ENCODE measurements at places on chromosomes 16 and 17.

GRCh38 chr16:528111-529011, 849 bp downstream of the CAPN15 start:
- DNase-seq = no peak

DNA sequence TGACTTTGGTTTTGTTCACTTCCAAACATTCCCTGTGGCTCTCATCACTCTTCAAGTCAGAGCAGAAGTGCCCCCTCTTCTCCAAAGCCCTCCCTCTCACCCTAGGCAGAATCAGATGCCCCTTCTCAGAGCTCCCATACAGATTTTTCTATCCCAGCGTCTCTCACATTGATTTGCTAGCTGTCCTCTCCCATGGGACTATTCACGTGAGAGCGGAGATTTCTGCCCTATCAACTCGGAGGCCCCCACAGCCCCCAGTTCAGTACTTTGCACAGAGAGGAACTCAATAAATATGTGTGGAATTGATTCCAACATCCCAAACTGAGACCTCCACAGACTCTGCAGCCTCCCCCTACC, 182.6 kb downstream of the C16orf78 start:
- no peak for DNase-seq

DNA sequence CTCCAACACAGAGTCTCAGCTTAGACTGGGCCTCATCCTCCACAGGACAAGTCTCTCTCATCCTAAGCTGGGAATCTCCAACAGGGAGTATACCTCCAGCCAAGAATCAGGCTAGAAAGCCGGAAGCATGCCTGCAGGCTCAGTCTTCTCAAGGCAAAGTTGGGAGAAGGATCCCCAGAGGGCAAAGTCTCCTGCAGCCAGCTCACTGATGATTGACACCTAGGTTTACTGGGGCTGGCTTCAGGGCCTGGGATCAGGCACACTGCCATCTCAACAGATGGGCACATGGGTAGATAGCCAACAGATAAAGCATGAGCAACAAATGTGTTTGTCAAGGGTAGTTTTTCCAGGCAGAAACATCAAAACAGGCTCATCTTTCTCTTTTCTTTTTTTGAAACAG, 56.1 kb upstream of the TOX3 start:
- no peak for DNase-seq

- DNase-seq = no peak
These were observed 3.6 kb upstream of the SLC6A4 start for GRCh38 chr17:30239089-30239462.

- DNase-seq = no peak
These were observed at the start of gene MPO for GRCh38 chr17:58280480-58281217. MPO (minus strand) TSS chr17:58280935; CDS start chr17:58280758, 177 bp downstream.

- no peak for DNase-seq
These were observed 271.9 kb upstream of the PMFBP1 start for GRCh38 chr16:72443809-72444208.

DNA sequence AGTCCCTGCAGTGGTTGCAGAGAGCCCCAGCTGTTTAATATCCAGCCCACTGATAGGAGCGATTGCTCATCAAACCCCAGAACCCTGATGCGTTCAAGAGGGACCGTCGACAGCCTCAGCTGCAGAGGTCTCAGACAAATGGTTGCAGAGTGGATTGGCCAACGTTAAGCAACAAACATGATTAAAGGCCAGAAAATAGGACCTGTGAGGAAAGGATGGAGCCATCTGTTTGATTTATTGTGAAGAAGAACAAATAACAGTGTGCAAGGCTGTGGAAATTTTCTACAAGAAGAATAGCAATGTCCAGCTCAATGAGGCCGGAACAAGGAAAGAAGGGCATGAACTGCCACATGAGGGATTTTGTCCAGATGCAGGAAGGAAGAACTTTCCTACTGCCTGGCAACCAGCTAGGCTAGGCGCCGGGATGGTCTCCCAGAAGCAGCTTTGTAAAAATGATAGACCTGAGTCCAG, 138.4 kb upstream of the DNAH9 start:
- no peak for DNase-seq

DNA sequence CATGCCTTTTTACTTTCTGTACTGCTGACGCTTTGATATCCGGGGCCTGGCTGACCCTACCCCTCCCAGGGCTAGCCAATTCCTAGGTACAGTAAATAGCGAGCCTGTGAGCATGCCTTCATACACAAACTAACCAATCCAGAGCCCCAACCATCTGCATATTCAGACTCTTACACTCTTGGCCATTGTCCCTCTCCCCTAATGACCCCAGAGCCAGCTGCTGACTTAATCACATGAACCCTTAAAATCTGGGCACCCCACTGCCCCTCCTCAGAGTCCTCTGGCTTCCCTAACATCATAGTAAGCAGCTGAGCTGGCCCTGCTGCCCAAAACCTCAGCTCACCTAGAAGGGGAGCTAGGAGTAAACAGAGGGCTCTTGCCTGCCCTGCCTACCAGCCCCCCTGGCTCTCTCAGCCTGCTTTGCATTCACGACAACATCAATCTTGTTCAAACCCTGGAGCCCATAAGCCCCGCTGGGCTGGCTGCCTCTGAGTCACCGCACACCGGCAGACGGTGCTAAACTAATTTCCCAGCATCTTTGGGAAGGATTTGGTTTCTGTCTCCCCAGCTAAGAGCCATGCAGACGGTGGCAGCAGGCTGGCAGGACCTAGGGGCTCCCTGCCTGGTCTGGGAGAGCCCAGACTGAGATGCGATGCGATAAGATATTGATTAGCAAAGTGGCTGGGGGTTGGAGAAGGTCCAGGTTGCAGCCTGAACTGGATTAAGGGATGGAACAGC, 63.2 kb downstream of the CLEC19A start:
- DNase-seq = no peak

GRCh38 chr17:74520016-74520434, 11.2 kb downstream of the CD300LB start:
- DNase-seq = no peak

DNA sequence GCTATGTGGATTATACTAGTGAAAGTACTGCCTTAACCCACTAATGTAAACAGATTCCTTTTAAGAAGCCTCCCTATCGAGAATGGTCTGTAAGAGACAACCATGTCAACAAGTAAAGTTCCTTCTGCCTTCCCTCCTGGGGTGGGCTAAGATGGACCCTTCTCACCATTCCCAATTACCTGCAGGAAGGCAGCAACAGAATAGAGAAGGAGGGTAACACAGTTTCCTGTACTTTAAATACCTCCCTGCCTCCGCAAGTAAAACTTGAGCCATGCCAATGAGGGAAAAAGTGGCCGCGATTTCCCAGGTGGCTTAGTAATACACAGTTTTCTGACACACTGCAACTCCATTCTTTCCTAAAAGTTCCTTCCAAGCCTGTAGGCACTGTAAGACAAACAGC, 45.2 kb downstream of the TOX3 start:
- no peak for DNase-seq

DNA sequence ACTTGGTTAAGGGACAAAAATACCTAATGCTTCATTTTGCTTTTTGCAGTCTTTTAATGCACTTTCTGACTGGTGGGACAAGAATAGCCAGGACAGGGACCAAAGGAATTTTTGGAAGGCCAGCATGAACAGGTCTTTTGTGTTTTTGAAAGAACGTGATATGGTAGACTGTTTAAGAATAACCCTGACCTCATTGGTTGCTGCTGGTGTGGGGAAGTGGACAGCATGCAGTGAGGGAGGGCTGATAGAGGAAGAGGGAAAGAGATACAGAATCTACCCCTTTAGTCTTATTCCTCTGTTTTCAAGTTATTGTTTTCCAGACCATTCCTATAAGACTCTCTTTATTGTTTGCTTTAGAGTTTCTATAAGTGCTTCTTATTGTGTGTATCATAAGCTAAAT, 816.2 kb downstream of the CDH11 start:
- no peak for DNase-seq

GRCh38 chr16:51244887-51245657, 94.0 kb upstream of the SALL1 start:
- no peak for DNase-seq

DNA sequence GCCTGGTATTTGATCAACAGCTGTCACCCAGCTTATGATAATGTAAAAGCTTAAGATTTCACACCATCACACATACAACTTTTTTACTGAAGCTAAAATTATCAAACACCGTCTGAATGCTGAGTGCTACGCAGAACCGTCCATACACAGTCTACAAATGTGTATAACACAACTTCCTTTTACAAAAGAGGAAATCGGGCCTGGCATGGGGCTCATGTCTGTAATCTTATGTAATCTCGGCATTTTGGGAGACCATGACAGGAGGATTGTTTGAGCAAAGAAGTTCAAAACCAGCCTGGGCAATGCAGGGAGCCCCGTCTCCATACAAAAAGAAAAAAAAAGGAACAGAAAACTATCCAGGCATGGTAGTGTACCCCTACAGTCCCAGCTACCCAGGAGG, 19.6 kb upstream of the QRICH2 start:
- DNase-seq = no peak

DNA sequence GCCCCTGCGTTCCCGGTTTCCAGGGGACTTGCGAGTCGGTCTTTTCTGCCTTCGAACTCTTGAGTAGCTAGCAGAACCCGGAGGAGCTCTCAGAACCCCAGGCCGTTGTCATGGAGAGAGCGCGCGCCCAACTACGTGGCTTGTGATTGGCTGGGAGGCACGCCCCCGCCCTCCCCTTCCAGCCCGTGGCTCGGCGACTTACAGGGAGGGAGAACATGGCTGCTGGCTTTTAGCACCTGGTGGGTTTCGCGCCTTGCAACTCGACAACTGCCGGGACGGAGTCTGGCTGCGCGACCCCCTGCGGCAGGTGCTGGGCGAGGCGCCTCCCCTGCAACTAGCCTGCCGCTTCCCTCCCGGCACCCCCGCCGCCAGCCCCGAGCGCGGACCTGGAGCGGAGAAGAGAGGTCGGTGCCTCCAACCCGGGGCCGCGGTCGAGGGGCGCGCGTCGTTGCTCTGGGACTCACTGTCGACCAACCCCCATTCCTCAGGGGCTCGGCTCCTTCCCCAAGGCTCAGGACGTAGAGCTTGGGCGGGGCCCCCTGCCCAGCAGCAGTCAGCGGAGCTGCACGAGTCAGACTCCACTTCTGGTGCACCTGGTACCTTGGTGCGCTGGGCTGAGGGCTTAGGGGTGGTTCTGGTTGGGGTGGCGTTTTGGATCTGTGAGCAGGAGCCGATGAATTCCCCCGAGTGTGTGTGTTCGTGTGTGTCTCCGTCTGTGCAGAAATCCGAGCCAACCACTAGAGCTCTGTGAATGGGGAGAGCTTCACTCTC, 9.0 kb upstream of the ZFP90 start:
- DNase-seq = peak; percentile 81

- no peak for DNase-seq
These were observed 28.3 kb downstream of the LYRM1 start for GRCh38 chr16:20928774-20929411.

DNA sequence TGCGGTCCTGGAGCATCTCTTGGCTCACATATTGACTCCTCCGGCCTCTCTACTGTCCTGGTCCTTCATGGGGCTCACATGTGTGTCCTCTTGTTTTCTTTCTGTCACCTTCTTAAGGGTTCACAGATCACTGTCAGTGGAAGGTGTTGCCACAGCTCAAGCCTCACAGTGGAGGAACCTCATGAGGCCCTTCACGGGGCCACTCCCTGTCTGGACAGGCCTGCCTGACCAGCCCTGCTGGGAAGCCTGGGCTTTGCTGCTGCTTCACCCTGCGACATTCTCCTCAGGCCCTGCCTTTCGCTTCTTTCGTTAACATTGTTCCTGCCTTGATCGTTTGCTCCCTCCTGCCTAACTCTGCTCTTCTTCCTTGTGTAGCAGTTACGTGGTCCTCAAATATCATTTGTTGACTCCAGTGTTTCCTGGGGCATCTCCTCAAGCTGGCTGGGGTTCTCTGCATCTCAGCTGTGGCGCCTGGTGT, 55.9 kb downstream of the WDR45B start:
- DNase-seq = no peak

GRCh38 chr17:48755356-48755755, 26.8 kb upstream of the HOXB13 start:
- no peak for DNase-seq

DNA sequence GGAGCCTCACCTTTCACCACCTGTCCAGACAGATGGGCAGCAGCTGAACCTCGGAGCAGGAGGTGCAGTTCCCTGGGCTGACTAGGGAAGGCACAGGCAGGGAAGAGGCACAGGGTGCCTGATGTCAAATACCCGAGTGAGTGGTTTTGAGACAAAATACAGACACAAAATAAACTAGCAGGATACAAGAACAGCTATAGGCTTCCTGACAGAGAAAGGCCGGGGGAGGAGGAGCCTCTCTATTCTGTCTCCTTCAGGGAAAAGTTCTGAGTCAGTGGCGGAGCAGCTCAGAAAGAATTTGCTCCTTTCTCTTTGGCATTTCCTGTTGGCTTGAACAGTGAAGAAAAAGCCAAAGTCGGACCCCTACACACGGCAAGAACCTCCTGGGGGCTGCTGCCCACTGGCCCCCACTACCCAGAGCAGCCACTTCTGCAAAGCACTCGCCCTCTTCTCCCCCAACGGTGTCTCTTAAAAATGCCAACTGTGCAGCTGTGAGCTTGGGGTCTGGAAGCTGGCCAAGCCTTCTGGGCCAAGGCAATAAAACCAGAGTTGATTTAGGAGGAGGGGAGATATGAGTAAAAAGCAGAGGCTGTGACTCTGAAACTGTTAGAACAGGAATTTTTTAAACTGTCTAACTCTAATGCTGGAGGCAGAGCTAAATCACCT, 14.4 kb upstream of the FAAP100 start:
- peak; percentile 50 for DNase-seq

GRCh38 chr17:33021731-33022408, 30.2 kb downstream of the SPACA3 start:
- DNase-seq = no peak

GRCh38 chr17:80904036-80904753, 87.4 kb upstream of the CHMP6 start:
- no peak for DNase-seq

- DNase-seq = no peak
These were observed 150.8 kb downstream of the PHKB start for GRCh38 chr16:47611848-47612493.

DNA sequence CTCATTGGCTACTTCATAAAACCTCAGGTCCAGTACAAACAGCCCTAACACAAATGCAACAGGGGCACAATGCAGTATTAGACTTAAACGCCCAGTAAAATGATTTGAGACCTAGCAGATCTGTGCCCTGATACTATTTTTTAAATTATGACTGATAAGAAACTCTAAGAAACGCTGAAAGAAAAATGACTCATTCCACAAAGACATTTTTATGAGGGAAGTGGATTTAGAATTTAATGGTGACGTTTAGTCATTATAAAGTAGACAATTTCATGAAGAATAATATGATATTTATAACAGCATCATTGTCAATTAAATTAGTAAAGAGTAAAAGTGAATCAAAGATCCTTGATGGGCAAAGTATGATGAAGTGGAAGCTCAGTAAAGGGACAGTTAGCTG, 80.4 kb upstream of the DHX40 start:
- DNase-seq = no peak
